Body of pancreas (tissue), 4 donors: ENCODE measurements at places on chromosomes 2 and 18. TPM values are rescaled to one million over a fixed set of nuclear protein-coding genes. Genes with fewer than 3 reads are reported as not detected.

Gene DCDC2C
- total RNA-seq = not detected

Gene SPIRE1
- total RNA-seq = 8.2 TPM

Gene OR6B2
- total RNA-seq = not detected

Gene ERICH2
- not detected for total RNA-seq

Gene FKBP1B
- 10.5 TPM for total RNA-seq

Gene SCN9A
- total RNA-seq = 9.9 TPM

Gene UPP2
- total RNA-seq = not detected

Gene GTF2A1L
- total RNA-seq = 1.0 TPM

Gene KRTCAP3
- 11.9 TPM for total RNA-seq

Gene SCYGR4
- total RNA-seq = not detected

Gene OTOS
- total RNA-seq = not detected

Gene TUBA4B
- total RNA-seq = not detected

Gene FASTKD1
- 13.2 TPM for total RNA-seq

Gene DTYMK
- total RNA-seq = 5.7 TPM

Gene SIX3
- 0.52 TPM for total RNA-seq

Gene TMEM87B
- 15.3 TPM for total RNA-seq

Gene TLX2
- total RNA-seq = not detected

DNA sequence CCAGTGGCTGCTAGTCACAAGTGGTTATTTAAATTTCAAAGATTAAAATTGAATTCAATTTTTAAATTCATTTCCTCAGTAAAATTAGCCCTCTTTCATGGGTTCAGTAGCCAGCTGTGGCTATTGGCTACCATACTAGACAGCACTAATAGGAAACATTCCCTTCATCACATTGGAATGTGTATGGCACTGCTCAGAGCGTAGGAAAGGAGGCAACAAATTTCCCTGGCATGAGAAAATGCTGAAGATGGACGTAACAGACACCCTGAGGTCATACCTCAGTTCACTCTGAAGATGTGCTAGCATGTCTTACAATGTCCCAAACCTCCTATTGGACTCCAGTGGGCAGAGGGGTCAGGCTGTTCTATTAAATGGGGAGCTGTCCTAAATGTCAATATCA is 96.4 kb downstream of the C1QL2 start:
- no peak for DNase-seq

DNA sequence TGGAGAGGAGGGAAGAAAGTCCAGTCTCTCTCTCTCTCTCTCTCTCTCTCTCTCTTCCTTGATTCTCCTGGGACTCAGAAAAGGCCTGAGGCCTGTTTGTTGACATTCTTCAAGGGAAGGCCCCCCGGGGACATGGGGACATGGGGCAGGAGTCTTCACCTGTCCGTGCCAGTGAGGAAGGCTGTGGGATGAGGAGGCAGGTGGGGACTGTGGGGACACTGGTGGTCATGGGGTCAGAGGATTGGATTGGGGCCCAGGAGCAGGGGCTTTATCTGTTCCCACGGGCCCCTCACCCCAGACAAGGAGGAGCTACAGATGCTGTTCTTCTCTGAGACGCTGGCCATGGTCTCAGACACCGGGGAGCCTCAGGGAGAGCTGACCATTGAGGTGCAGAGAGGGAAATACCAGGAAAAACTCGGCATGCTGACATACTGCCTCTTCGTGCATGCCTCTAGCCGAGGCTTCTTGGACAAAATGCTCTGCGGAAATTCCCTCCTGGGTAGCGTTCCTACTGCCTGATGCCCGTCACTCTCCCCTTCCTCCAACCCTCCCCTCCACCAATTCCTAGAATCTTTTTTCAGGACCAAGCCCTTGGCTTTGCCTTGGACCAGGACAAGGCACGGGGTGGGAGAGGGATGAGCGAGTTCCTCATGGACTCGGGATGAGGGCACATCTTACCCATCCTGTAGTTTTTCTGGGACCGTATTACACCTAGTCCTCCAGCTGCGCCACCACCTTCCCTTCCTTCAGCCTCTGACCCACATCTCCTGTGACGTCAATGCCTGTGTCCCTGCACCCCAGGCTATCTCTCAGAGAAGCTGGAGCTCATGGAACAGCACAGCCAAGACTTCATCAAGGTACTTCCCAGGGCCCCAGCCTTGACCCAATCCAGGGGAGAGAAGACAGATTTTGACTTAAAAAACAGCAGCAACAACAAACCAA is 850 bp downstream of the CATIP start:
- DNase-seq = no peak

GRCh38 chr18:6017171-6017570 is 121.8 kb upstream of the TMEM200C start:
- no peak for DNase-seq

GRCh38 chr2:197710424-197711042 is 5.4 kb downstream of the MARS2 start:
- DNase-seq = no peak

- no peak for DNase-seq
These were observed 220.1 kb downstream of the IRS1 start for GRCh38 chr2:226579519-226579918.

- DNase-seq = no peak
These were observed 7.8 kb downstream of the MERTK start for GRCh38 chr2:111905990-111906735.

DNA sequence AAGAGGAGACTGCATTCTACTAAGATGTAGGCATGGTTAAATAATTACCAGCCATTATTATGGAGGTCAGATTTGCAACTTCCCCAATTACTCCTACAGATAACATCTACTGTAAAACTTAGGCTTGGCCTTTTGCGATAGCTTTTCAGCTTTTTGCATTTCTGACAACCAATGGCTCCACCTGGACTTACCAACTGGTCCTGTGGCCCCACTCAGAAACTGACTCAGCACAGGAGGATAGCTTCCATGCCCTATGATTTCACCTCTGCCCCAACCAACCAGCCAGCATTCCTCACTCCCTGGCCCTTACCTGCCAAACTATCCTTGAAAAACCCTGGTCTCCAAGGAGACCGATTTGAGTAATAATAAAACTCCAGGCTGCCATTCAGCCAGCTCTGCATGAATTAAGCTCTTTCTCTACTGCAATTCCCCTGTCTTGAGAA is 28.2 kb downstream of the TUBB6 start:
- no peak for DNase-seq

- DNase-seq = no peak
These were observed 74.9 kb downstream of the INO80D start for GRCh38 chr2:206011018-206011614.

- DNase-seq = peak; percentile 81
These were observed 6.7 kb upstream of the UGT1A5 start for GRCh38 chr2:233705911-233706506.

DNA sequence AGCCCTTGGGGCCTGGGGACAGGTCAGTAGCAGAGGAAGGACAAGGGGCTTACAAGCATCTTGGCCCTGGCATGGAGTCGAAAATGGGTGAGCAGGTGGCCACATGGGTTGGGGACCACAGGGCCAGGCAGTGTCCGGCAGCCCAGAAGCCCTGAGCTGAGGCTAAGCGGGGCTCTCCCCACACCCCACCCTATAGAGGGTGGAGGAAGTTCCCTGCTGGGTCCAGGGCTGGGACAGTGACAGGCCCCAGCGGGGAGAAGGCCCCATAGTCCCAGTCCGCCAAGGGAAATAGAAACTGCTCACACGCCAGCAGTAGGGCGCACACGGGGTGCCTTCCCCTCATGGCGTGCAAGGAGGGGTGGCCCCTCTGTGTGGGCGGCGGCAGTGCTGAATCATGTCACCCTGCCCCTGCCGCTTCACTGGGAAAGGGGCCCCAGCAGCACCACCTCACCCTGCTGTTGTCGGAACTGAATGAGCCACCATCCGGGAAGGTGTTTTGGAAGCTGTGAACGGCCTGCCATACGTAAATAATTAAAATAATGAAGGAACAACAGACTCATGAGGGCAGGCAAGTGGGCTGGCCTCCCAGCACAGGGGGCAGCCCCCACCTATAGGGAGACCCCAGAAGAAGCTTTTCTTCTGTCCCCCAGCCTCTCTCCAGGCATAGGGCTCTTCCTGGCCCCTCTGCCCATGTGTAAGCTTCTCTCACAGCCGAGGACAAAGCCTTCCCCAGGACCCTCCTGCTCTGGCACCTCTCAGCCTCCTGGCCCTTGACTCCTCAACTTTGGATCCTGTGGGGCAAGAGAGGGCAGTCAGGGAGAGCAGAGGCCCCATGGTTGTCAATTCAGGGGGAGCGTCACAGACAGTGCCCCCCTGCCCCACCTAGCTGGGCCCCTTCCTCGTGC is 12.7 kb upstream of the DUSP2 start:
- DNase-seq = peak; percentile 13

- DNase-seq = no peak
These were observed 130.6 kb downstream of the CABLES1 start for GRCh38 chr18:23265682-23266399.

- peak; percentile 93 for DNase-seq
These were observed 41.2 kb downstream of the RPL37A start for GRCh38 chr2:216539791-216540241.

GRCh38 chr2:98464772-98465310 is 20.2 kb downstream of the INPP4A start:
- DNase-seq = no peak

- peak; percentile 68 for DNase-seq
These were observed 230.9 kb upstream of the SLC14A2 start for GRCh38 chr18:45384137-45384961.

GRCh38 chr2:233202531-233202944 is 48.9 kb upstream of the ATG16L1 start:
- no peak for DNase-seq

DNA sequence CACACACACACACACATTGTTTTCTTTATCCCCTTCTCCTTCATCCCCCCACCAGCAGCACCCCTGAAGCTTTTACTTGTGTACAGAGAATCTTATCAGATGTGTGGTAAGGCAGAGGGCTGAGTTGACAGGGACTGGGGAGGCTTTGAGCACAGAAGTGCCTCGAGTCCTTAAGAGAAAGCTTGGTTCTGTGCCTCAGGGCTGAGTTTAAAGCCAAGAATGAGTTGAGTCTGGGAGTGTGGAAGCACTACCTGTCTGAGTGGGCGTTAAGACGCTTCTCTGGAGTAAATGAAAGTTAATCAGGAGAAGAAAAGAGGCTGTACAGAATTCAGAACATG is 2.7 kb downstream of the ID2 start:
- DNase-seq = peak; percentile 16

- DNase-seq = no peak
These were observed 28.5 kb downstream of the ZNF516 start for GRCh38 chr18:76466410-76466991.

- DNase-seq = no peak
These were observed 66.3 kb downstream of the FIGN start for GRCh38 chr2:163669506-163669905.

DNA sequence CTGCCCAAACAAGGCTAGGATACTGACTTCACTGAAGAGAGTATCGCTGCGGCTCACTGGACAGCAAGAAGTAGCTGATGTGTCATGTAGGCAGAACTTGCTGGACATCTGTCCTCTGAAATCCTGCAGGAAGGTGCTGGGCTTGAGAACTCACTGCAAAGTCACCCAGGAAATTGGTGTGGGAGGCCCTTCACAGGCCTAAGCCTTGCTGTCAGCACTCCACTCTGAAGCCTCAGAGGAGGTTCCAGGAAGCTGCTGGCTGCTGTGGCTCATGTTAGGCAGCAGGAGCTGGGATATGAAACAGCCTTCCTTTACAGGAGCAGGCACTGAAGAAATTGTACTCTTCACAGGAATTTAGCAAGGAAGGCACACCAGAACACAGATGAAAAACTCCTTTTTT is 88.3 kb upstream of the CCDC68 start:
- no peak for DNase-seq

DNA sequence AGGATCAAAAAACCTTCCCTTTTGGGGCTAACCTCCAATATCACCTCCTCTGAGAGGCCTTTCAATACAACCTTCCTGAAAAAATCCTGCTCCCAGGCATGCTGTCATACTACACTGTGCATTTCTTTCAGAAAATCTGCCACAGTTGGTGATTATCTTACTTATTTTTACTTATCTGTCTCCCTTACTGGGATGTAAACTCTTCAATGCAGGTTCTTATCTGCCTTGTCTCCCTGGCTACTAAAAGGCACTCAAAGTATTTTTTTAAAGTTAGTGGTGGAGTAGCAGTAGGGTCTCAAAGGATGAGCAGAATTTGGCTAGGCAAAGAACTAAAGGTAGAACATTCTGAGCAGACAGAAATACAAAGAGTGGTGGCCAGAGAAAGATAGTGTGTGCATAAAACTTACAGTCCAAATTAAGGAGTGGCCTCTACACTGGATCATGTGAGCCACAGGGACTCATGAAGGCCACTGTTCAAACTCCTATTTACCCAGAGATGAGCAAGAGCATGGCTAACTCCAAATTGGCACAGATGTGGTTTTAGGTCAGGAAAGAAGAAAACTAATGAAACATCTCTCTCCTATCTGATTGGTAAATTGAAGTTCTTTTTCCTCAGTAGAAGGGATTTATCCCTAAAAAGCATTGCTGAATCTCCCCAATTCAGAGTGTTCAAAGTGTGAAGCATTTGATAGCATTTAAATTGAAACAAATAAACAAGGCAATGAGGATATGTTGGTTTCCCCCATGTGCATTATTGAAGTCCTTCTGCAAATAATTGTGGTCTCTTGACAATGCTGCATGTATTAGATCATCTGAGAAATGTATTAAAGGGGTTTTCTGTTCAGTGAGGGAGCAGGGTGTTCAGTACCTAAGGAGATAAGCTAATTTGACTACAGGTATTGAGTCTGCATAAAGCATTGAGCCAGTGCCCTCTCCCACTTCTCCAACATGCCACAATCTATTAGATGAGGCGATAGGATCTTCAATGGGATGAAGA is 285.5 kb downstream of the MREG start:
- no peak for DNase-seq
